ENCODE measurements at places on chromosomes 1 and 21.

DNA sequence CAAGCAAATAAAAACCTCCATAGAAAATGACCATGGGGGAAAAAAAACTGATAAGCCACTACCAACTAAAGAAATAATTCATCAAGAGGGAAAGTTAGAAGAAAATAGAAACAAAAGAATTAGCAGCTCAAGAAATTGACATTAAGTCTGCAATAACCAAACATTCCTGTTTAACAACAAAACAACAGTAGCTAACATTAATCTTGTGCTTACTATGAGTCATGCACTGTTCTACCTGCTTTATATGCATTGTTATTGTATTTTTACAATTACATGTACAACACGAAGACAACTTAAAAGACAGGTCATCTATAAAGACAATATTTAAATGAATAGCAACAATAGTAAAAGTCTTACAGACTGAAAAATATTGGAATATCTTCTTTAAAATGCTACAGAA lies 34.4 kb upstream of the LRRC7 start:
- DNase-seq, result no peak

DNA sequence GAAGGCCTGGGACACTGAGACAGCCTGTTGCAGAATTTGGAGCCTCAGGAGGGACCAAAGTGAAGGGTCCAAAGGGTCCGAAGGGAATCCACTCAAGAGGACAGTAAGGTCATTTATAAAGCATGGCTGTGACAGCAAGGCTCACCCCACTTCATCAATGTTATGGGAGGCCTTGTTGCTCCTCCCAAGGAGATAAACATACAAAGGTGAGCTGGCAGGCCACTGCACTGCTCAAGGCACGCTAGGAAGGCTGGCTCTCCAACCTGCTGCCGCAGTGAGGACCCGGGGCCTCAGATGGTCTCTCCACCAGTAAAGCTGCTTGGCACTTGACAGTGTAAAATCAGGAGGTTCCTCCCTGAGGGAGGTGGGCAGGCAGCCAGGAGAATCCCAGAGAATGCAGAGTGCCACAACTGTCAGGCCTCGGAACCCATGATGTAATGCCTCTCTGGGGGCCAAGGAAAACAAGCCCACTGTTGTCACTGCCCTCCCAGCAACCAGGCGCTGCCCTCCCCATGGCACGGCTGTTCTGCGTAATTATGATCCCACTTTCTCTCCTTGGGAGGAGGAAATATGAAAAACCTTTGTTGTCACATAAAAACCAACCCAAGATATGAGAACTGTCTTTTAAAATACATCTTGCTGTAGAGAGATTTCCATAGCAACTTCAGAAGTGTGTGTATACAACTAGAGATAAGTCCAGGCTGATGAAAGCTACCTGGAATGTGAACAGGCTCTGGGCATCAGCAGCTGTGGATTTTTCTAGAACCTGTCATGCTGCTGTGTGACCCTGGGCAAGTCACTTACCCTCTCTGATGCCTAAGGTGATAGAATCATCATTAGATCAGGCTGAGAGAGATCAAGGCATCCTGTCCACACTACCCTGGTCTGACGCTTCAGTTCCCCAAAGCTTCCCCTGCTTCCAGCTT lies 102.5 kb downstream of the KCNN3 start:
- no peak for DNase-seq

DNA sequence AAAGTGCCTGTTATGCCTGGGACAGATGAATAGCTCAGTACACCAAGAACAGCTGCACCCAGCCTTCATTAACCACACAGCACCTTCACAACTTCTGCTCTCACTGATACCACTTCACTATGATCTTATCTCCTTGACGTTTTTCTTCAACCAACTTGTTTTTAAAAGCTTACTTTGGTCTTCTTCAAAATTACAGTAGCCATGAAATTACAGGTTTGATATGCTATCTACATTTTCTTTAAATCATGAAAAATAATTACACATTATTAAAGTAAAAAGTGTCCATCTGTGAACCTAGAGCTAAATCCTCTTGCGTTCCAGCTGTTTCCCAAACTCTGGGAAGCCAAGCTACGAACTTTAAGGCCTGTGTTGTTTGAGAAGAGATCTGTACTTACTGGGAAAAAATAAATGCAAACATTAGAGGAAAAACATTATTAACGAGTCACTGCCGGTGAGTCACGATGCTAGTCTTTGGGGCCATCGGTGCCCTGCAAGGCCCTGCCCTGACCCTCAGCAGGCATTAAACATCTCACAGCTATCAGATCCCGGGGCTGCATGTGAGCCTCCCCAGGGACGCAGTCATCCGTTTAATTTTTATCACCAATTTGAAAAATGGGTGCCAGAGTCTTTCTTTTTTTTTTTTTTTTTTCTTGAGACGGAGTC lies 56.3 kb upstream of the GPR153 start:
- no peak for DNase-seq

DNA sequence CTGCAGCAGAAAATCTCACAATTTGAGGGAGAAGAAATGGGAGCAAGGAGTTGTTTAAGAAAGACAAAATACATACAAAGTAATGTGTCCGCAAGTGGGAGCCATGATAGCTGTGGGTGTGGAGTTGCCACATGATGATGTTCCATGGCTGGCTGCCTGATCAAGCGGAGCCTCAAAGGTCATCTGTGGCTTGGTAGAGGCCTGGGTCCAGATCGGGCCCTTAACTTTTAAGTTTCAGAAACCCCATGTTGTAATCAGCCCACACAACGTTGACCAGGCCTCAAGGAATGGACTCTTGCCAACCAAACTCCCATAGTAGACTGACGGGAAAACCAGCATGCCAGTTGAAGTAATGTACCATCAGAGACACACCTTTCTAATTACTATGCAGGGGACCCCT lies 64.7 kb upstream of the ANGPTL1 start:
- DNase-seq, result no peak

GRCh38 chr1:100265562-100265930 lies 470 bp upstream of the RTCA start:
- no peak for DNase-seq

- no peak for DNase-seq
These were observed 27.6 kb downstream of the GPR88 start for GRCh38 chr1:100565533-100565932.

- DNase-seq, result peak; percentile 55
These were observed at the start of gene IFNAR2 for GRCh38 chr21:33229784-33230544. TSS of gene IFNAR2 (plus strand) at chr21:33229938. CDS start at chr21:33241923, 11,985 bp downstream.

DNA sequence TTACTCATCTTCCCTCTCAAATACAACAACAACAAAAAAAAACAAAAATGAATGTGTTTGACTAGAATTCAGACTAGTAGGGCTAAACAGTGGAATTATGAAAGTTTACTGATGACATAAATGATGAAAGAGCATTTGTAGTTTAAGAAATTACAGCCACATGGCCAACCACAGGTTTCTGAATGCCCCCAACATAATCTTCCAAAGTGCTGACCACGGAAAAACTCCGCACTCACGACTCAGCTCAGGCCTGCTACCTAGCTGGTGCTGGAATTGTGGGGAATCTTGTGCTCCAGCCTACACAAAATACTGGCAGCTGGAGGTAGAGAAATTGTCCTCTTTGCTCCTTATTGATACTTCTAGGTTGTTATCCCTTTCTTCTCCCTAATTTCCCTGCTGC lies 23.6 kb upstream of the TBX15 start:
- DNase-seq, result no peak

DNA sequence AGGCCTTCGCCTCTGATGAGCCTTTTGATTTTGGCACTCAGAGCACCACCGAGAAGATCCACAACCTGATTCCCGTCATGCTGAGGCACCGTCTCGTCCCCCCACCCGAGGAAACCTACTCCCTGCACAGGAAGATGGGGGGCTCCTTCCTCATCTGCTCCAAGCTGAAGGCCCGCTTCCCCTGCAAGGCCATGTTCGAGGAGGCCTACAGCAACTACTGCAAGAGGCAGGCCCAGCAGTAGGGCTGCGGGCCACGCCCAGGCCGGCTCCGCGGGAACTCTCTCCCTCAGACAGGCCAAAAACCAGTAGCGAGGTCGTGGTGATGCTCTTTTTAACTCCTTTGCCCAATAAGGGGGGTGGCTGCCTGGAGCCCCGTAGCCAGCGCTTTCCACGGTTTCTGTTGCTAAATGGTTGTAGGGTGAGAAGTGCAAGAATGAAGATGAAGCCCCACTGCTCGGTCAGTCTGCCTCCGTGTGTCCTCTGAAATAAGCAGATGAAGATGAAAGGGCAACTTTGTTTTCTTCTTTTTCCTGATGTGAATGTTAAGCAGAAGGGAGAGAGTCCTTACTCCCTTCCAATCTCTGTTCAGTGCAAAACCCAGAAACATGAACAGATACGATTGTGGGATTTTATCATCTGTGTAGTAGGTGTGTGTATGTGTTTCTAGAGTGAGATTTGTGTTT lies 46.5 kb downstream of the COQ8A start:
- no peak for DNase-seq

GRCh38 chr1:9539829-9540550 lies 725 bp downstream of the SLC25A33 start:
- DNase-seq, result no peak

- no peak for DNase-seq
These were observed 147.0 kb upstream of the ERG start for GRCh38 chr21:38645282-38645681.

GRCh38 chr1:229238674-229239415 lies 32.1 kb upstream of the RAB4A start:
- DNase-seq, result no peak

DNA sequence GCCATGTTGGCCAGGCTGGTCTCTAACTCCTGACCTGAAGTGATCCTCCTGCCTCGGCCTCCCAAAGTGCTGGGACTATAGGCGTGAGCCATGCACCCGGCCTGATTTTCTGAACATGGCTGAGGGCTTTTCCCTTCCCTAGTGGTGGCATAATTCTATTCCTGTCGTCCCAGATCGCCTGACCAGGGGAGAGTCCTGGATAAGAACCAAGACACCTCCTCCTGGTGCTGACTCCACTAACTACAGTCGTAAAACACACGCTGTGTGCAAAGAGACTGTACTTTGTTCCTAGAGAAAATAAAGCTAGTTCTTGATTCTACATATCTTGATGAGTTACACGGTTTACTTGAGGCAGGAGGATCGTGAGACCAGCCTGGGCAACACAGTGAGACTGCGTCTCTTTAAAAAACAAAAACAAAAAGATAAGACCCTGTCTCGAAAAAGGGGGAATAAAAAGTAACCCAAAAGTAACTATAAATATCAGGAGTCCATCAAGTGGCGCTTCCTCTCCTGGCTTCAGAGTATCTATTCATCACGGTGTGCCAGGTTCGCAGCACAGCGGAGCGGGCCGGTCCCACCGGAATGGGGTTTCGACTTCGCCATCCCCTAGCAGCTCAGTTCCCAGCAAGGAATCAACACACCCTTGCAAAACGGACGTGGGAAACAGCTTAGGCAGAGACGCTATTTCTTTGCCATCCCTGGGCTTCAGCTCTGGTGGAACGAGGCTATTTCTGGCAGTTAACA lies 973 bp downstream of the SDF4 start:
- DNase-seq, result no peak

- no peak for DNase-seq
These were observed 120.8 kb upstream of the GADD45A start for GRCh38 chr1:67564193-67564592.

- no peak for DNase-seq
These were observed 1.9 kb upstream of the SAMSN1 start for GRCh38 chr21:14547834-14548513.

GRCh38 chr1:25055324-25055780 lies 125.3 kb upstream of the RUNX3 start:
- no peak for DNase-seq

- DNase-seq, result no peak
These were observed 13.7 kb downstream of the SLC45A3 start for GRCh38 chr1:205666372-205667166.

GRCh38 chr1:51567653-51568052 lies 48.6 kb upstream of the EPS15 start:
- no peak for DNase-seq

GRCh38 chr1:182927693-182928433 lies 25.1 kb downstream of the SHCBP1L start:
- DNase-seq, result no peak

- DNase-seq, result no peak
These were observed 179.6 kb upstream of the ESRRG start for GRCh38 chr1:216902669-216903381.

GRCh38 chr1:38361566-38361965 lies 315.0 kb upstream of the POU3F1 start:
- no peak for DNase-seq
